ENCODE measurements at places on chromosomes 7 and 10. TPM values are rescaled to one million over a fixed set of nuclear protein-coding genes. Genes with fewer than 3 reads are reported as not detected.
A peak's percentile ranks its signal among the peaks of the same experiment; 100 is the strongest.

GRCh38 chr7:142568435-142569097, 180.7 kb upstream of the PRSS1 start:
- H3K4me3 ChIP-seq: no peak overlapping the region
- H3K27me3 ChIP-seq: no peaks in the 10 kb centered on the region
- no peaks in the 10 kb centered on the region for H3K4me1 ChIP-seq
- H3K36me3 ChIP-seq: no peaks in the 10 kb centered on the region
- no peak overlapping the region for H3K27ac ChIP-seq

CHAT gene
- not detected for total RNA-seq

DNA sequence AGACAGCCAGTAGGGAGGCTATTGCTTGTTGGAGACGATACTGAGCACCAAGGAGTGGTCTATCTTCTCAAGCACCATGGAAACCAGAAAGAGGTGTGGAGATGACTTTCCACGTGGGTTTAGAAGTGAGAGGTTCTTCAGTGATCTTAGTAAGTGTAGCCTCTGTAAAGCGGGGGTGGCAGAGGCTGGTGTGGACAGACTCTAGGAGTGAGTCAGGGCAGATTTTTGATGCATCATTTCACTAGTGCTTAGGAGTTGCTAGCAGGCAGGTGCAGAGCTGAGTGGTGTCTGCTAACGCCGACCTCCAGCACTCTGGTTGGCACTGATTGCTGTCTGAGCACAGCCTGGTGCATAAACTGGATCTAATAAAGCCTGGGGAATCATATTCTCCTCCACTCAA, 78.4 kb upstream of the ADO start:
- no peak overlapping the region for H3K27ac ChIP-seq
- no peak overlapping the region for H3K4me3 ChIP-seq
- H3K36me3 ChIP-seq: no peaks in the 10 kb centered on the region
- DNase-seq: no peak
- no peaks in the 10 kb centered on the region for H3K27me3 ChIP-seq
- peaks cover 5% of the 10 kb centered on the region for H3K4me1 ChIP-seq

- H3K4me3 ChIP-seq: no peak overlapping the region
- no peaks in the 10 kb centered on the region for H3K27me3 ChIP-seq
- no peak for DNase-seq
- peaks cover 5% of the 10 kb centered on the region for H3K4me1 ChIP-seq
- H3K27ac ChIP-seq: no peak overlapping the region
- no peaks in the 10 kb centered on the region for H3K36me3 ChIP-seq
Observed at GRCh38 chr7:137590071-137590755, 246.7 kb upstream of the PTN start.

GRCh38 chr7:66409493-66409892, 204.4 kb downstream of the TPST1 start:
- H3K4me1 ChIP-seq: no peaks in the 10 kb centered on the region
- no peak overlapping the region for H3K27ac ChIP-seq
- H3K27me3 ChIP-seq: no peaks in the 10 kb centered on the region
- no peak for DNase-seq
- H3K36me3 ChIP-seq: peaks cover 8% of the 10 kb centered on the region

DNA sequence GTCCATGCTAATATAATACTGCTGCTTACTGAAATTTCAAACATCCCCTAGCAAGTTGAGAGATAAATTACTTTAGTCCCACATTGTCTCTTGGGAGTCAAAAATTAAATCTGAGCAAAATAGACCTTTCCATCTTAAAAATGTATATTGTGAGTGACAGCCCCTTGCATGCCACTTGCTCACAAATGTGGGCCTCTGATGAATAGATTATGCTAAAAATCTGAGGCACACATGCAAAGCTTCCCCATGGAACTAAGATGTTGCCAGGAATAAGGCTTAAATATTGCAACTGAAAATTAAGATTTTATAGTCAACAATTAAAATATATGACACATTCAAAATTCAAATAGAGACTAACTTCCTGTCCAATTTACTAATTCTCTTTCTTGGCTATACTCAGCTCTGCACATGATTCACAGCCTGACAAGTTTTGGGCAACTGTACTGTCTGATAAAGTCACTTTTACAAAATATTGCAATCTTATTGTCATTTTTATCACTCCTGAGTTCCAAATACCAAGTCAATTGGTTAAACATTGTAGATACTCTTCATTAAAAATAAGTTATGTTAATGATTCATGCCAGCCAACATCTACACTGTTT, 301.2 kb downstream of the CACNA2D1 start:
- H3K27ac ChIP-seq: no peak overlapping the region
- no peaks in the 10 kb centered on the region for H3K27me3 ChIP-seq
- no peaks in the 10 kb centered on the region for H3K36me3 ChIP-seq

DNA sequence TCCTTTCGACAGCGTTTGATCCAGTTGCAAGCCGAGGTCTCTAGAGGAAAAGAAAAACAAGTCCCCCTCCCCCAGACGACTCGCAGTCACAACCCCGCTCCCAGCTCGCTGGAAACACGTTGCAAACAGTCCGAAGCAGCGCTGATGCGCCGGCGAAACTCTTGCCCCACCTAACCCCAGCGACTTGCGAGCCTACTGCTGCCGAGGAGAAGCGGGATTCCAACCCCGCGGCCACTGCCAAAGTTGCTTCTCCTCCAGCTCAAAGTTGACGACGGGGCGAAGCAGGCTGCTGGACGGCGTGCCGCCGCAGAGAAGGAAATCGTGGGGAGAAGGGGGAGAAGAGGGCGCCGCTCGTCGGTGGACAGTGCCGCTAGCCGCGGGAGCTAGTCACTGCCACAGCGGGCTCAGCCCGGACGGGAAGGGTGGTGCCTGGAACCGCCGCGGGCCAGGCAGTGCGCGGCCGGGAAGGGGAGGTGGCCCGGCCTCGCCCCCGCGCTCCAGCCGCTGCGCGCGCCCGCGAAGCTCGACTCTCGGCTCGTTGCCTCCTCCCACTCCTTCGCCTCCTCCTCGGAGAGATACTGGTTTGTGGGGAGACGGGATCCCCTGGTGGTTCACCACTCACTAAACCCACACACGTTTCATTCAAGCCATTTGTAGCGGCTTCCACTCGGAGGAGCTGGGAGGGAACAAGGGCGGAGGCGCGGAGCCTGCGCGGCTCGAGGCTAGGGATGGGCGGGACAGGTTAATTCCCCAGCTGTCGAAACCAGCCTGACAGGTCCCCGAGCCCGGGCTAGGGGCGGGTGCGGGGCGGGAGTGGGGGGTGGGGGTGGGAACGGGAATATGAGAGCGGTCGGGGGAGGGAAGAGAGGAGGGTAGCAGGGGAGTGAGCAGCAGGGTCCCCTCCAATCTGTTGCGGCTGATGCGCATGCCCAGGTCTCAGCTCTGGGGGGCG, at the start of gene GPR37:
TSS of gene GPR37 (minus strand) at position 392 of the 952 bp plus-strand sequence. CDS start 816 bp downstream, outside the sequence.
- H3K27ac ChIP-seq: peak within 1 kb of the TSS; percentile 34
- H3K4me1 ChIP-seq: peaks cover 14% of the 10 kb centered on the region
- peak; percentile 69 for DNase-seq
- H3K27me3 ChIP-seq: peaks cover 27% of the 10 kb centered on the region
- H3K36me3 ChIP-seq: no peaks in the 10 kb centered on the region

GRCh38 chr7:42170724-42171123, 66.3 kb downstream of the GLI3 start:
- no peaks in the 10 kb centered on the region for H3K36me3 ChIP-seq
- H3K4me3 ChIP-seq: no peak overlapping the region
- H3K4me1 ChIP-seq: no peaks in the 10 kb centered on the region
- H3K27ac ChIP-seq: no peak overlapping the region

DNA sequence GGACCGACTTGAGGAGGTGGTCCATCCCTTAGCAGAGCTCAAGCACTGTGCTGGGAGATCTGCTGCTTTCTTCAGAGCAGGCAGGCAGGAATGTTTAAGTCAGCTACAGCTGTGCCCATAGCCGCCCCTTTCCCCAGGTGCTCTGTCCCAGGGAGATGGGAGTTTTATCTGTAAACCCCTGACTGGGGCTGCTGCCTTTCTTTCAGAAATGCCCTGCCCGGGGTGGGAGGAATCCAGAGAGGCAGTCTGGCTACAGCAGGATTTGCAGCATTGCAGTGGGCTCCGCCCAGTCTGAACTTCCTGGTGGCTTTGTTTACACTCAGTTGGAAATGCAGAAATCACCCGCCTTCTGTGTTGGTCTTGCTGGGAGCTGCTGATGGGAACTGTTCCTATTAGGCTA, 51.2 kb upstream of the SEMA3A start:
- H3K4me1 ChIP-seq: peaks cover 10% of the 10 kb centered on the region
- no peaks in the 10 kb centered on the region for H3K27me3 ChIP-seq
- H3K4me3 ChIP-seq: no peak overlapping the region
- no peak for DNase-seq
- no peaks in the 10 kb centered on the region for H3K36me3 ChIP-seq

DNA sequence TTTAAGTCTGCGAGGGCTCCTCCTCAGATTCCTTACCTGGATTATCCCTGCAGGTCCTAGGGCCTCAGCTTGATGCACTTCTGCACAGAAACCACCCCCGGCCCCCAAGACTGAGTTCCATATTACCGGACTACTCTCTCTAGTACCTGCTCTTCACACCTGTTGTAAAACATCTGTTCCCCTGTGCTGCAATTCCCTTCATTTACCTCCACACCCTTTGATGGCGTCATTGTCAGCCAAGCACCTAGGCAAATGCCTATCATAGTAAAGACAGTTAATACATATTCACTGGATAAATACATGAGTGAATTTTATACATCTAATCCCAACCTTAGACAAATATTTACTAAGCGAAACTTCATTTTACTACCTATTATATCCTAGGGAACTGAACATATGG, 275.5 kb downstream of the PLXDC2 start:
- no peak for DNase-seq
- no peaks in the 10 kb centered on the region for H3K36me3 ChIP-seq
- H3K4me3 ChIP-seq: no peak overlapping the region
- no peaks in the 10 kb centered on the region for H3K4me1 ChIP-seq
- H3K27ac ChIP-seq: no peak overlapping the region

AKR1C1 gene
- 92.2 TPM for total RNA-seq

DNA sequence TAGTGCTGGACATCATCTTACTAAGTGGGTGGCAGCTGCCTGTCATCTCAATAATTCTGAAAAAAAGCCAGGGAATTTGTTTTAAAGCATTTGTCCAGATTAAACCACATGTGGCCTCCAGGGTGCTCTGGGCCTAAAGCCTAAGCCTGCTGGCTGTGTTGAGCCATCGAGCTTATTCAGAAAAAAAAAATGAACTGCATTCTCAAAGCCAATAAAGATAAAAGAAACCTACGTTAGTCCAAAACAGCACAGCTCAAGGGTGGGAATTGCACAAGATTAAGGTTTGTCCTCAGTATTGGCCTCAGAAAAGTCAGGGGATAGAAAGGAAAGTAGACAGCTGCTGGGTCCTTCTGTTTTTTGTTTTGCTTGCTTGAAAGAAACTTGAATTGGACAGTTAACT, 22.6 kb upstream of the PRTFDC1 start:
- H3K4me3 ChIP-seq: no peak overlapping the region
- no peaks in the 10 kb centered on the region for H3K4me1 ChIP-seq
- H3K36me3 ChIP-seq: no peaks in the 10 kb centered on the region
- H3K27ac ChIP-seq: peak overlapping the region; percentile 39
- no peaks in the 10 kb centered on the region for H3K27me3 ChIP-seq
- DNase-seq: no peak

GRCh38 chr10:31064348-31064747, 32.7 kb upstream of the ZNF438 start:
- DNase-seq: no peak
- H3K4me1 ChIP-seq: peaks cover 2% of the 10 kb centered on the region
- no peaks in the 10 kb centered on the region for H3K36me3 ChIP-seq

DNA sequence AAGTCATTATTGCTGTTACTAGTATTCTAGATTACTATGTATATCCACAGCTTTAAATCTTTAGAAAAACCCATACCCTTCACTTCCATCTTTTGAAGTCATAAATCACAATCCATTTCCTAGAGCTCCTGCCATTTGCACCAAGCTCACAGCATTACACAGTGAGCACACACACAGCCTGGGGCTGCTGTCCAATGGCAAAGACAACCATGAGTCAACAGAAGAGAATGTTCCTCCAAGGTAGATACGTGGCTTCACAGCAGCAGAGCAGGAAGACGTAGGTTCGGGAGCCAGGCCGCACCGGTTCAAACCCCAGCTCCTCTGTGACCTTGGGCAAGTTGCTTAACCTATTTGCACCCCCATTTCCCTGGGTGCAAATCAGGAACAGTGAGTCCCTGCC, 234.6 kb downstream of the DIP2C start:
- H3K36me3 ChIP-seq: no peaks in the 10 kb centered on the region
- H3K4me3 ChIP-seq: no peak overlapping the region
- H3K4me1 ChIP-seq: no peaks in the 10 kb centered on the region

GRCh38 chr10:123890756-123891143, 857 bp downstream of the CPXM2 start:
- no peak for DNase-seq
- peaks cover 10% of the 10 kb centered on the region for H3K27me3 ChIP-seq
- H3K27ac ChIP-seq: no peak overlapping the region

DNA sequence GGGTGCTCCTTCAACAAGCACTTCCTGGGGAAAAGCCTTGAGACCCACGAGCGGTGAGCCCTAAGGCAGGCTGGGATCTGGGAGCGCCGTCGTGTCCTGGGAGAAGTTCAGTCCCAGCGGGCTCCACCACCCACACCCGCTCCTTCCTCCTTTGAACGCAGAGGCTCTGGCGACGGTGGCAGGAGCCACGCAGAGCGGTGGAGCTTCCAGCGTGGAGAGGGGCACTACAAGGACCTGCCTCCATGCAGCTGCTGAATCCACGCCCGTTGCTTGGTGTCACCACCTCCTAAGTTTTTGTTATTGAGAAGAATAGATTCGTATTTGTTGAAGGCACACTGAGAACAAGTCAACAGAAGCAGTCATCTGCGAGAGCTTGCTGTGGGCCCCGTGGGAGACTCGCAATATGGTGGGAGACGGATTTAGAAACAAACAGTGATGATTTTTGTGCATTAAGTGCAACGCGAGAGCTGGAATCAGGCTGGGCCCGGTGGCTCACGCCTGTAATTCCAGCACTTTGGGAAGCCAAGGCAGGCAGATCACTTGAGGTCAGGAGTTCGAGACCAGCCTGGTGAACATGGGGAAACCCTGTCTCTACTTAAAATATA, 60.1 kb upstream of the SDK1 start:
- no peak overlapping the region for H3K27ac ChIP-seq
- H3K27me3 ChIP-seq: no peaks in the 10 kb centered on the region
- no peak overlapping the region for H3K4me3 ChIP-seq
- DNase-seq: no peak
- H3K36me3 ChIP-seq: no peaks in the 10 kb centered on the region
- H3K4me1 ChIP-seq: no peaks in the 10 kb centered on the region

DNA sequence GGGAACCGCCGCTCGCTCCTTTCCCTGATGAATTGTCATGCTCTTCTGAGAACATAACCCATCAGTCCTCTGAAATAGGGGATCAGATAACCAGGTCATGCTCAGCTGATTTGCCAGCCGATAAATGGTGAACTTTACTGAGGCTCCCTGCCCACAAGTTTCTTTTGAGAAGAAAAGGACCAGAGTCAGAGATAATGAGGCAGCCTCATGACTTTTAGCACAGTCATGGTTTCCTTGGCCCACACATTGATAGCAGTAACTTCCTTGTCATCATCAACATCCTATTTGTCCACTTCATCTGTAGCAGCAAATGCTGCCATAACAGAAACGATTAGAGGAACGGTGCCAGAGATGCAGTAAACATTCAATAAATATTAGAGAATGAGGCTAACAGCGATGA, 509.0 kb downstream of the GATA3 start:
- DNase-seq: no peak
- H3K4me1 ChIP-seq: no peaks in the 10 kb centered on the region
- H3K27me3 ChIP-seq: no peaks in the 10 kb centered on the region
- H3K4me3 ChIP-seq: no peak overlapping the region

GRCh38 chr10:22345301-22346095, at the start of gene SPAG6:
TSS of gene SPAG6 (plus strand) at chr10:22345496. CDS start at chr10:22345612, 116 bp downstream.
- H3K27me3 ChIP-seq: peaks cover 82% of the 10 kb centered on the region
- H3K36me3 ChIP-seq: no peaks in the 10 kb centered on the region
- no peak within 1 kb of the TSS for H3K4me3 ChIP-seq

GRCh38 chr10:51547941-51548340, 151.5 kb downstream of the CSTF2T start:
- no peaks in the 10 kb centered on the region for H3K4me1 ChIP-seq
- H3K4me3 ChIP-seq: no peak overlapping the region
- no peak for DNase-seq
- no peaks in the 10 kb centered on the region for H3K27me3 ChIP-seq
- H3K36me3 ChIP-seq: no peaks in the 10 kb centered on the region

All from left lung (tissue), 14 donors.